ENCODE measurements at places on chromosomes 7 and 10.

- DNase-seq = no peak
Measured at GRCh38 chr7:30470771-30471170, 7.8 kb downstream of the NOD1 start.

DNA sequence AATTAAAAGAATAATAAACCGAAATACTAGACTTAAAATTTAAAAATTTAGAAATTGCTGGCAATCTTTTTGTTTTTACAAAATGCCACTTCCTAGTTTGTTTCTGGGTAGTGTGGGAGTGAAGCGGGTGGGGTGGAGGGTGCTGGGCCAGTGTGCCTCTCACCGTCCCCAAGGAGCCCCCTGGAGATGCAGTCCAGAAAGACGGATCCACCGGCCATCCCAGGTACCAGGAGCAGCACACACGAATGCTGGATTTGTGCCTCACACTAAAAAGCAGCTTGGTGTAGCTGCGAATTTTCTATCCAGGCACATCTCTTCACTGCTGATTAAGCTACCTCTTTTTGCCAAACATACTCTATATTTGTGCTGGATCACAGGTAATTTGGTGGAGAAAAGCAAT lies 618.1 kb downstream of the DNAJB6 start:
- no peak for DNase-seq

GRCh38 chr10:102020938-102021337 lies 35.0 kb downstream of the ARMH3 start:
- no peak for DNase-seq

GRCh38 chr10:326350-326749 lies 191.1 kb downstream of the ZMYND11 start:
- DNase-seq = no peak

DNA sequence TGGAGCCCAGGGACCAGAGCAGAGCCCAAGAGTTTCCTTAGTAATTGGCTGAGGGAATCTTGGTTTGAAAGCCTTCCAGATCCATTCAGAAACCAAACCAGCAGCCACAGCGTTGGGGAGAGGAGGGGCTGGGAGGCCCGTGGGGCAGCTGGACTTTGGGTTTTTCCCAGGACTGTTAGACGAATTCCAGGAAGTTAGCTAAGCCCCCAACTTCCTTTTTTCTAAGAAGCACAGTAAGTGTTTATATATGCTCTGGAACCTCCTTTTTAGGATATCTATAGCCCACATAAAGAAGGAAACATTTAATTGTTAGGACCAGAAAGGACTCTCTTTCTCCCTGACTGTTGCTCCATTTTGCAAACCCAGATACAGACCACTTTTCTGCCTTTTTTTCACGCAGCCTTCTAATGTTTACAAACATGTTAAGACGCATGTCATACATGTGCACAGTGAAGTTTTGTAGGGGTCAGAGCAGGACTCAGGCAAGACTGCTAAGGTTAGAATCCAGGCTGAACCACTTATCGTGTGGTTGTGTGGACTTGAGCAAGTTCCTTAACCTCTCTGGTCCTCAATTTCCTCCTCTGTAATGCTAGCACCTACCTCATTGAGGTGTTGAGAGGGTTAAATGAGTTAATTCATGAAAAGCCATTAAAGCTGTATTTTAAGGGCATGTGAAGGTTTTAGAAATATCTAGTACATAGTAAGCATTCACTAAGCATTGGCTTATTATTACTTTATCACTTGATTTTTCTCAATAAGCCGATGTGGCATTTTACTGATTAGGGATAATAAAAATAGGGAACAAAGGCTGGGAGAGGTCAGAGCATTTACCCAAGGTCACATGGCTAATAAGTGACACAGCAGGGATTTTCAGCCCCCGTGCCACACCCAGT lies 42.4 kb downstream of the TBATA start:
- DNase-seq = no peak

- DNase-seq = no peak
Measured at GRCh38 chr7:44463169-44463808, 27.2 kb downstream of the NUDCD3 start.

Data from head of caudate nucleus (tissue), 42 donors.